ENCODE measurements at places on chromosomes 1 and 21.

DNA sequence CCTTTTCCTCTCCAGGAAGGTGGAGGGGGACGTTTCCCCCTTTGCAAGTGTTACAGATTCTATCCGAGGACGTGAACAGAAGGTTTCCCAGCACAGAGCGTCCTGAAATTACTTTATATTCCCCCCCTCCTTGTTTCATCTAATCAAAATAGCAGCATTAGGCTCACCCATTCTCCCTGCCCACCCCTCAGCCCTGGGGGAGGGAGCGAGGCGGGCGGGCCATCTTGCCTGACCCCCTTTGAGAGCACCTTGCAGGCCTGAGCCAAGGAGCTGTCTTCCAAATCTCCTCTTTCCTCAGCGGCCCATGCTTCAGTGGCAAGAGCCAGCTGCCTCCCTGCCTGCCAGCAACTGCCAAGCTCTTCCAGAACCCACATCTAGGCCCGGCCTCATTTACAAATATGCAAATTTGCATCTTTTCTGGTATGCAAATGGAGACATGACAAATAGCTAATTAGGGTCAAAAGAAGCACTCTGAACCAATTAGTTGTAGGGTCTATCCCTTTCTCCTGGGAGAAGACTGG is 69.1 kb upstream of the POU3F1 start:
- DNase-seq = no peak

DNA sequence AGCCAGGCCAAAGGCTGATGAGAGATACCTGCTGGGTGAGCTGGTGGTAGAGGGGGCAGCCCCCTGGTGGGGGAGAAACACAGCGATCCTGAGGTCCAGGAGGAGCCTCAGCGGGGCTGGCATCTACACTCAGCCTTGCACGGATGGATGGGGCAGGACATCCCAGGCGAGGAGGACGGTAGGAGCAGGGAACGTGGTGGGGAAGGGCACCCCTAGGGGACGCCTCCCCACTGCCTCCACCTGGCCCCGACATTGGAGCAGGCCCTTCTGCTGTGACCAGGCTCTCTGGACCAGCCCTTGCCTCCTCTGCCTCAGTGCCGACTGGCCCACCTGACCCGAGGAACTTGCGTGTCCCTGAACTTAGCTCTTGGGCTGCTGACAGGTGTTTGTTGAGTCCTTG is 6.4 kb upstream of the MMEL1 start:
- no peak for DNase-seq

- DNase-seq = no peak
These were observed 968 bp downstream of the CSMD2 start for GRCh38 chr1:34163792-34164731.

DNA sequence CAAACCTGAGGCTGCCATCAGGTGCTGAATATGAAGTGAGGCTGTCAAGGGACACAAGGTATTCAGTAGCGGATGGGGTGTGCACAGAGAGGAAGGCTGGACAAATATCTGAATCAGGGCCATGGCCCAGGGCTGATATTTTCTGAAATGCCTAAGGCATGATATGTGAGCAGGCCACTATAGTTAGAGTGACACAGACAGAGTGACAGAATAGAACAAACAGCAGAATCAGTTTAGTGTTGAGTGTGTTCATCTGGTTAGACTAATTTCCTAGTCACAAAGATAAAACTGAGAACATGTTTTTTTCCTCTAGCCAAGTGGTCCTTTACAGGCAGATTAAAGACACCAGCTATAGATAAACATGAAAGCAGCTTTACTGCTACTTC is 3.9 kb downstream of the OVAAL start:
- no peak for DNase-seq

GRCh38 chr1:201468844-201469644 is at the start of gene PHLDA3:
Gene PHLDA3 (minus strand): TSS chr1:201469188. CDS start chr1:201468786, 402 bp downstream.
- no peak for DNase-seq

- no peak for DNase-seq
These were observed 36.8 kb upstream of the PODN start for GRCh38 chr1:53025034-53025768.

GRCh38 chr1:10210841-10211804 is 753 bp downstream of the KIF1B start:
- DNase-seq = no peak
